ENCODE measurements at places on chromosomes 16 and 17. TPM values are rescaled to one million over a fixed set of nuclear protein-coding genes. Genes with fewer than 3 reads are reported as not detected.
A peak's percentile ranks its signal among the peaks of the same experiment; 100 is the strongest.

DNA sequence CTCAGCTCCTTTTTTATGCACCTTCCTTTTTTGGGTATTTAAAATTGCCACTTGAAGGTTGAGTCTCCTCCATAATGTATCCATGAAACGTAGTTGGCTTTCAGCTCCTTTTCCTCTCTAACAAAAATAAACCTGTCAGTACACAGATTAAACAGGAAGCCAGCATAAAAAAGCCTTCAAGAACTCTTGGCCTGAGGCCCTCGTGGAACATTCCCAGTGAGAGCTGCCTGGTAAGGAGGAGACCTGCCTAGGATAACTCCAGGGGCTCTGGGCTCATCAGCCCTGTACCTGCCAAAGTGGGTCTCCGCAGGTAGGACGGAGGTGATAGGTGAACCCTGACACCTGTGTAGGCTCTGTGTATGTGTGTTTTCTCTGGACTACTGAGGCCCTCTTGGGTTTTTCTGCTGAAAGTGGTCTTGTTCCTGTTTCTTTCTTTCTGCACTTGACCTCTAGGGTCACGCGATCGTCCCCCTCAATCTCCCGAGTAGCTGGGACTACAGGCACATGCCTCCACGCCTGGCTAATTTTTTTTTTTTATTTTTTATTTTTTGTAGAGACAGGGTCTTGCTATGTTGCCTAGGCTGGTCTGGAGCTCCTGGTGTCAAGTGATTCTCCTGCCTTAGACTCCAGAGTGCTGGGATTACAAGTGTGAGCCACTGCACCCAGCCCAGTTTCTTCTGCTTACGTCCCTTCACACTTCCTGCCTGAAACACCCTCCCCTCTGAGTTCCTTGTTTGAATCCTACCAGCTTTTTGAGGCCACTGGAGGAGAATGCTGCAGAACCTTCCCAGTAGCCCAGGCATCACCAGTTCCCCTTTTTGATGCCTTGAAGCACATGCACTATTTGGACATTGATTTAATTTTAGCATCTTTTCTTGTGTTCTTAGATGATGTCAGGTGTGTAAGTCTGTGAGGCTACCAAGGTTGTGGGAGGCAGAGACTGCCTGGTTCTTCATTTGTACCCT is 9.8 kb downstream of the PGS1 start:
- no peak for DNase-seq

Gene GRAP
- not detected for total RNA-seq

- no peak for DNase-seq
These were observed 11.8 kb upstream of the CDC42EP4 start for GRCh38 chr17:73323409-73324159.

Gene SPAG5
- total RNA-seq: 15.2 TPM

DNA sequence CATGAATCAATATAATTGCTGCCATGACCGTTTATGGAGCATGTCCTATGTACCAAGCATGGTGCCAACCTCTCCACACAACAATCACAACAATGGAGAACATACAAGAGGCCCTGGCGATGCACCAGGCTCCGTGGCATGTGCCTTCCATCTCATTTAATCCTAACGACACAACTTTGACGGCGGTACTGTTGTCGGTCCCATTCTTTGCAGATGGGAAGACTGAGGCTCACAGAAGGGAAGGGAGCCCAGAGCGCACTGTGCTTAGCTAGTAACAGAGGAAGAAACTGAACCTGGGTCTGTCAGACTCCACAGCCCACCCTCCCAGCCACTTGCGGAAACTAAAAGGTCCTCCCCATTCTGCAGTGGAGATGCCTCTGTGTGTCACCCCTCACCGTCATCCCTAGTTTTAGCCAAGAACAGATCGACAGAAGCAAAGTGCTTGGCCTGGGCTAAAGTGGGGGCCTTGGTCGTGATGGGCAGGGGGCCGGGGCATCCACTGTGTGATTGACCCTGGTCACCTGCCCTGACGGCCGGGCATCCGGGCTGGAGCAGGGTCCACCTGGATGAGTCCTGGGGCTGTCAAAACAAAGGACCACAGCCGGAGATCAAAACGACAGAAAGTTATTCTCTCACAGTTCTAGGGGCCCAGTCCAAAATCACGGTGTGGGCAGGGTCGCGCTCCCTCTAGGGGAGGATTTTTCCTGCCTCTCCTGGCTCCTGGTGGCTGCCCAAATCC is 183.9 kb downstream of the C16orf95 start:
- no peak for DNase-seq

DNA sequence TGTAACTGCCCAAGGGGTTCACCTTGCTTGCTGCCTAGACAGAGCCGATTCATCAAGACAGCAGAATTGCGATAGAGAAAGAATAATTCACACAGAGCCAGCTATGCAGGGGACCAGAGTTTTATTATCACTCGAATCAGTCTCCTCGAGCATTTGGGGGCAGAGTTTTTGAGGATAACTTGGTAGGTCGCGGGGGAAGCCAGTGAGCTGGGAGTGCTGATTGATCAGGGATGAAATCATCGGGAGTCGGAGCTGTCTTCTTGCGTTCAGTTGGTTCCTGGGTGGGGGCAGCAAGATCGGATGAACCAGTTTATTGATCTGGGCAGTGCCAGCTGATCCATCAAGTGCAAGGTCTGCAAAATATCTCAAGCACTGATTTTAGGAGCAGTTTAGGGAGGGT is 9.1 kb downstream of the ITGAM start:
- DNase-seq: peak; percentile 49

DNA sequence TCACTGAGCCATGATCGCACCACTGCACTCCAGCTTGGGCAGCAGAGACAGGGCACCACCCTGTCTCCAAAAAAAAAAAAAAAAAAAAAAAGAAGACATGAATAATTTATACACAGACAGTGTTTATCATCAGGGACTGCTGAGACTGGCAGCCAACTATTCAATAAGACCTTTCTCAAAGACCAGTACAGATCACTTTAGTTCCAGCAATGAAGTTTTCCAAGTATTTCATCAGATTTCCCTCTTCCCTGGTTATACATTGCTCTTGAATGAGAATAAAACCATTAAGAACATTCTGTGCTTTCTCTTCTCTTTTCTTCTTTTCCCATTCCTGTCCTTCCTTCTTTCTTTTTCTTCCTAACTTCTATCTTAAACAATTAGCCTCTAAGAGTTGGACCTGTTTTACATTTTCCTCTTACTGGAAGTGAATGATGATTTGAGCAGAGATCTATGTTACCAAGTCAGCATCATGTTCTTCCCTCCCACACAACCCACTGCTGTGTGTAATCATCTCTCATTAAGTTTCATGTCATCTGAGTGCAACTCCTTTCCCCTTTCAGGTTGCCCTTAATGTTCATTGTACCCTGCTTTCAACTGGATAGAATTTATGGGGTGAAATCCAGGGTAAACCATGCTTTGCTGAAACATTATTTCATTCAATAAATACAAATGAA is 35.9 kb upstream of the SMIM36 start:
- DNase-seq: no peak

DNA sequence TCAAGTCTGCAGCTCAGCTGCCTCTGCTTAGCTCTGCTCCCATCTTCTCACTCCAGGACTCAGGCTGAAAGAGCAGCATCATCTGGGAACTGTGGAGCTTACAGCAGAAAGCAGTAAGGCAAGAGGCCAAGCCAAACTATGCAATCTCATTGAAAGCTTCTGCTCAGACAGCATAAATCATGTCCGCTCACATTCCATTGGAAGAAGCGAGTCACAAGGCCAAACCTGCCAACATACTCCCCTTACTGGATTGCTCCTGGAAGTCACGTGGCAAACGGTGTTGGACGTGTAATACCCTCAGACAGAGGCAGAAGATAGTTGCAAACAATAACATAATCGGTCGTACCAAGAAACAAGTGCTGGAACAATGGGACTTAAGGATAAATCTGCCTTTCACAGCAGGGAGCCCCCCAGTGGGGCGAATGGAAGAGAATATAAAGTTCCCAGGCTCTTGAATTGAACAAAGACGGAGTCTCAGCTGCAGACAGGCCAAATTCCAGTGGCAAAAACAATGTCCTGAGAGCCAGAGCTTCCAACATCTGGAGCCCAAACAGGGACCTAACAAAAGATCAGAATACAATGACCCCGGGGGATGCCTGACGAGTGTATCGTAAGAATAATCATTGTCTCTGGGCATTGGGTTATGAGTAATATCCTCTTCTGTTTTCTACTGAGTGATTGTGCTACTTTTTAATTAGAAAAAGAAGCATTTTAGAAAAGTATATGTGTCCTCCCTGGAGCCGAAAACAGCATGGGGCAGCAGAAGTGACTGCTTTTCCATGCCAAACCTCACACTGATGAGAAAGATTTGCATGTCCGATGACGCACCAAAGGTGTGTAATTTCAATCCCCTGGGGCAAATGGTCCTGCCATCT is 68.4 kb downstream of the CMC2 start:
- no peak for DNase-seq

- no peak for DNase-seq
These were observed 29.6 kb downstream of the COG4 start for GRCh38 chr16:70493802-70494201.

- DNase-seq: no peak
These were observed 174.0 kb upstream of the CIBAR2 start for GRCh38 chr16:85286066-85286831.

DNA sequence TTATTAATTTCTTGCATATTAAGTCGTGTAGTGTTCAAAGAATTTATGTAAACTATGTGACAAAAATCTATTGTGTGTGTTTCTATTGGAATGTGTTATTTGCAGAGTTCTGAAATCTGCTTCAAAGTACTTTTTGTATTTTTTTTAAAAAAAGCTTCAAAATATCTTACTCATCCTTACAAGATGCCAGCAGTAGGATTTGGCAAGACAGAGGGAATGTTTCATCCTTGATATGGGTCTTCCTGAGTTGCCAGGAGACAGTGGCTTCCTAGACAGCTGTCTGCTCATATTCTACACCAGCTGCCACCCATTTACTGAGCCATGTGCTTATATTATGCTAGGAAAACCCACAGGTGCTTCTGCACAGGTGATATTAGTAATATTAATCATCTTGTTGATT is 36.4 kb downstream of the EFCAB5 start:
- no peak for DNase-seq

Gene CPHXL2
- total RNA-seq: not detected

DNA sequence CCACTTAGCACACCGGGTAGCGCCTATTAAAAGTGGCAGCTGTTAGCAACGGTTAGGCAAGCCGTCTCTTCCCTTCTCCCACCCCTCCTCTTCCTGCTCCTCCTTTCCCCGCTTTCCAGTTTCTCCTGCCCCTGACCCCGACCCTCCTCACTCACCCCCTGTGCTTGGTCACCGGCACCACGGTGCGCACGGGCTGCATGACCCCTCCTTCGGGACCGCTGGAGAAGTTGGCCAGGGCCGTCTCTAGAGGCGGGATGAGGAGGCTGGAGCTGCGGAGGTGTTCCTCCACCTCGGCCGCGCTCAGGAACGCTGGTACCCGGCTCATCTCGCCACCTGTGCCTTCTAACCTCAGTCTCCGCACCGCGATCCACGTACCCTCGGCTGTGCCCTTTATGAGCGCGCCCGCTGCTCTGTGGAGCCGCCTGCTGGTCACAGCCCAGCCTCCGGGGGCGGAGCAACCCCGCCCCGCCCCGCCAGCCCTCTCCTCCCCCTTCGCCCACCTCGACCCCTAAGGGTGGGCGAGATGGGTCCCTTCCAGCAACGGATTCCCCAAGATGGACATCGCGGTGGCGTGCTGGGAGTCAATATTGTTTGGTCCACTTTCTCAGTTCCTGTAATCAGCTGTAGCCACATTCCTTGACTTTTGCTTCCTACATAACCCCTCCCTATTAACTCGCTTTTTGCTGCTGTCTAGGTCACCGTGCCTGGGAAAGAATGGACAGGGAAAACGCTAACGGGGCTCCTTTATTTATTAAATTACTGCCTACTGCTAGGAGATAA is at the start of gene CRYM:
CRYM (minus strand) TSS at position 364 of the 780 bp plus-strand sequence; CDS start at position 325, 39 bp downstream.
- DNase-seq: peak; percentile 85

- DNase-seq: no peak
These were observed 2.4 kb downstream of the DHRS7B start for GRCh38 chr17:21129023-21129681.

DNA sequence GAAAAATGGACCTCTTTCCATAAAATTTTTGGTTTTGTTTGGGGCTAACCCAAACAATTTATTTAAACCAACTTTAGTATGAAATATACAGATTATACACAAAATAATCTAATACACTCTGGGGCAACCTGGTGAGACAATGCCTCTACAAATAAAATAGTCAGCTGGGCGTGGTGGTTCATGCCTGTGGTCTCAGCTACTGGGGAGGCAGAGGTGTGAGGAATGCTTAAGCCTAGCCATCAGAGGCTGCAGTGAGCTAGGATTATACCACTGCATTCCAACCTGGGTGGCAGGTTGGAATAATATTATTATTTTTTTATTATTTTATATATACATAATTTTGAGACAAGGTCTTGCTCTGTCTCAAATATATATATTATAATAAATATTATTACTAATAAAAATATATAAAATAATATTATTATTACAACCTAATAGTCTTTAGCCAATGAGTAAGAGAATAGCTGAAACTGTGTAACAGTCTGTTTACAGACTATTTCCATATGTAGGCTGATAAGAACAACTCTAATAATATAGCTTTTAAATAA is 50.5 kb downstream of the GLG1 start:
- DNase-seq: no peak

Gene MYH13
- total RNA-seq: not detected

- DNase-seq: no peak
These were observed 13.3 kb downstream of the CNEP1R1 start for GRCh38 chr16:50038286-50038685.

DNA sequence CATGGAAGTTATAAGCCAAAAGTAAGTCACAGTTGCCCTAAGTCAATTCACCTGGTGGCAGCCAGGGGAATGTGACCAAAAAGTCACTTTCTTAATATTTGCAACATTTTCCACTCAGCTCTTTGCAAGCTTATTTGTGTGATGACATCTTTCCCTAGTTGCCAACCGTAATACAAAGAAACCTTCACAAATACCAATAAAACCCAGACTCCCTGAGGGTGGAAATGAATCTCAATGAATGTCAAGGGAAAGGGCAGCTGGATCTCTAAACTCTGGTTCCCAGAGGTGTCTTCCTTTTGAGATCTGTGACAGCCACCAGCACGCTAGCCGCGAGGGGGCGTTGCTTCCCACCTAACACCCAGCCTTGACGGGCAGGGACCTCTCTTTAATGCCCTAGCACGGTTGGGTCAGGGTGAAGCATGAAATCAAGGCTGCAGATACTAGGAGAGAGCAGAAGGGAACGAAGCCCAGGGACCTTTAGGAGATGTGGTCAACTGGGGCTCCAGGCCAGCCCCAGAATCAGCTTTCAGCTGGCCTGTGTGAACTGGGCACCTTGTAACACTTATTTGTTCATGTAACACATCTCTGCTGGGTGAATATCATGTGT is 82.2 kb downstream of the CMC2 start:
- no peak for DNase-seq

Gene DPEP3
- total RNA-seq: not detected

Gene CACNA1H
- total RNA-seq: 21.3 TPM

- no peak for DNase-seq
These were observed 48.7 kb downstream of the LMF1 start for GRCh38 chr16:922051-922450.

- no peak for DNase-seq
These were observed 150.8 kb downstream of the C16orf78 start for GRCh38 chr16:49524216-49524946.

Gene PARD6A
- 4.6 TPM for total RNA-seq

Gene PRR11
- total RNA-seq: 11.1 TPM

- peak; percentile 73 for DNase-seq
These were observed 213.1 kb downstream of the SEC14L1 start for GRCh38 chr17:77353684-77354419.

- no peak for DNase-seq
These were observed 173.4 kb downstream of the RAB11FIP4 start for GRCh38 chr17:31564883-31565301.

All from osteocyte (in vitro differentiated cells).